ENCODE measurements at places on chromosomes 11 and 22.

DNA sequence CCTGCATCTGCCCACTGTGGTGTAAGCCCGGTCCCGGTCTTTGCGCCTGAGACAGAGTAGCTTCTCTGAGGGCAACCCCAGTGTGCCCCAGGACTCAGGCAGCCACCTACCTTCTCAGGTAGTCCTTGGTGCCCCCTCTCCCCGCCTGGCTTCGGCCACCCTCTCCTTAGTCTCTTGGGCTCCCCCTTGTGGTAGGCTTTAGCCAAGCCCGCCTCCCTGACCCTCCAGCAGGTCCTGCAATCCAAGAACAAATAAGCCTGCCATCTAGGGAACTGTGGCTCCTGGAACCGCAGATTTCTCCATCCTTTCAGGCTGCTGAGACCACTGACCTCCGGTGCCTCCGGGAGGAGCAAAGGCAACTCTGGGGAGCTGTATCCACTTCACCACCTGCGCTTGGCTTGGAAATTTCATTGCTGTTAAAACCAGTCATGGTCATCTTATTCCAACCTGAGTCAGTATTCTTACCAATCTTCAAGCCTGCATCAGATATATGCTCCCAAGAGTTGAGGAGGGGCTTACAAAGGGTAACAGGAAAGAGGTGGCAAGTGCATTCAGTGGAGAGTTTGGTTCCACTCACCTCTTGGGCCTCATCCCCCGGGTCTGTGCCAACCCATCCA is 52.8 kb upstream of the TENM4 start:
- DNase-seq, result peak; percentile 66

DNA sequence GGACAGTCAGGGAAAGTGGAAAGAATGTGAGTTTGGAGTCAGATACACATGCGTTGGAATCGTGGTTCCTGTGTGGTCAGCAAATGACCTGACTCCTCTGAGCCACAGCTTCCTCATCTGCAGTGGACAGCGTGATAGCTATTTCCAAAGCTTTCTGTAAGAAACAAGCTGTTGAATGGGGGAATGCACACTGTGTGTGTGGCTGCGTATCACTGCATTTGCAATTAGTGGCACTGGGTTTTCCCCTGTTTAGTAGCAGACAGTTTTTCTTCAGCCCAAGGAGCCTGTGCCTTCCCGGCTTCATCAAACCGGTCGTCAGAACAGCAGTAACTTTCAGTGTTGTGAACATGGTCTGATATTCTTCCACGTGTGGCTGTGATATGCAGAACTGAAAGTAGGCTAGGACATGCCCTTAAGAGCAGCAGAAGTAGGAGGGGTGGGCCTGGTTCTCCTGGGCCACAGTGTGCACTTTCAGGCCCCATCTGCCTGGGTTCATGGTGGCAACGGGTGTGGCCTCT is 121.5 kb downstream of the RRAS2 start:
- DNase-seq, result no peak

- no peak for DNase-seq
Measured at GRCh38 chr11:72586321-72587090, 87.7 kb downstream of the PDE2A start.

- DNase-seq, result no peak
Measured at GRCh38 chr11:30150425-30150824, 80.4 kb upstream of the FSHB start.

Measured in stimulated activated effector memory CD8-positive, alpha-beta T cell treated with anti-CD3 and anti-CD28 coated beads, Interleukin-12 subunit alpha, Interleukin-12 subunit beta, amount 100 ng/mL, for 72 hours (primary cell).